DMS53 (cell line): ENCODE measurements at places on chromosomes 5 and 9.

- no peak for DNase-seq
These were observed 133.1 kb upstream of the POU5F2 start for GRCh38 chr5:93874491-93874890.

GRCh38 chr5:65867542-65868195, 58.7 kb upstream of the ERBIN start:
- no peak for DNase-seq

DNA sequence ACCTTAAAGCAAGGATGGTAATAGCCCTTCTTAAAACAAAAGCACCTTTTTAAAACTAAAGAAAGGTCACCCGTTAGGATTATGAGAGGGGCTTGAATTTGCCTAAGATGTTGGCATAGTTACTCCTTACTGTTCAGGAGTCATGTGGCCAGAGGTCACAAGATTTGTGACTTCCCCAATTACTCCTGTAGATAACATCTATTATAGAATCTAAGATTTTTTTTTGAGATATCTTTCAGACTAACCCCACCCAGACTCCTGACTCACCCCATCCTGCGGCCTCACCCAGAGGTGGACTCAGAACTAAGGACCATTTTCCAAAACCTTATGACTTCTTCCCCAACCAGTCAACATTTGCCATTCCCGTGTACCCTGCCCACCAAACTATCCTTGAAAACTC, 2.4 kb downstream of the CD180 start:
- DNase-seq: no peak

DNA sequence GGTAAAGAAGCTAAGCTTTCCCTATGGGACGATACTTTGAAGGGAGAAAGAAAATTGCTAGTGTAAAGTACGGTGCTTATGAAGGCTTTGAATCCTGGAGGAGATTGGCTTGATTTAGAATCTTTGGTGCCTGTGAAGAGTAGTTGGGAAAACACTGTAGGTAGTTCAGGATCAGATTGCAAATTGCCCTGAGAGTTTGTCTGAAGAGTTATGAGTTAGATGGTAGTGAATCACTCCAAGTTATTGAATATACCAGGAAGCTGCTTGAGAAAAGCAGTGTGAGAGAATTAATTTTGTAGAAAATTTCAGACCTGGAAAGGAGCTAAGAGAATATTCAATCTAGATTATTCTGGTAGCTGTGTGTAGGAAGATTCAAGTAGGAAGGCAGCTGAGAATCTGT, 11.5 kb downstream of the MAN2A1 start:
- no peak for DNase-seq
